ENCODE measurements at places on chromosomes 3 and 15.

DNA sequence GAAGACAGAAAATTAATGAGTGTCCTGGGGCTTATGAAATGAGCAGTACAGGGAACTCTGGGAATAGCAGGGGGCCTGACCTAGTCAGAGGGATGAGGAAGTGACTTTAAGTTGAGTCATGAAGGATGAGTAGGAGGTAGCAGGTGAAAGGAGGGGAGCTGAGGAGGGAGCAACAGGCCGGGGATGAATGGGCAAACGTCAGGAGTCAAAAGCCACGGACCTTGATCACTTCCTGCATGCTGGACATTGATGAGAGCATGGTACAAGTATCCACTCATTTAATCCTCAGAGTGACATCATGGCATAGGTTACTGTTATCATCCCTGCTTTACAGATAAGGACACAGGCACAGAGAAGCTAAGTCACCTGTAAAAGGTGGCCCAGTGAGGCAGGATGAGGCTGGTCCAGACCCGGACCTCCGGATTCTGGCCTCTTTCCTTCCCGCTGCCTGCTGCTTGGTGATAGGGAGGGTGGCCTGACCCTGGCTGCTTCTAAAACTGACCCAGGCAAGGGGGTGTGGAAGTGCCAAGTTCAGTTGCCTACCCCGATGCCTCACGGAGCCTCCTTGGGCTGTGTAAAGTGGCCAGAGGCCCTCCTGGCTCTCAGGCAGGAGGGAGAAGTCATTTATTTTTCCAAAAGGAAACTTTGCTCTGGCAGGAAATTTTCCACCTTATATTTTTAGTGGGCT lies 7.6 kb downstream of the CORO2B start:
- no peak for DNase-seq

GRCh38 chr3:139534455-139534812 lies 5.1 kb downstream of the RBP1 start:
- no peak for DNase-seq

DNA sequence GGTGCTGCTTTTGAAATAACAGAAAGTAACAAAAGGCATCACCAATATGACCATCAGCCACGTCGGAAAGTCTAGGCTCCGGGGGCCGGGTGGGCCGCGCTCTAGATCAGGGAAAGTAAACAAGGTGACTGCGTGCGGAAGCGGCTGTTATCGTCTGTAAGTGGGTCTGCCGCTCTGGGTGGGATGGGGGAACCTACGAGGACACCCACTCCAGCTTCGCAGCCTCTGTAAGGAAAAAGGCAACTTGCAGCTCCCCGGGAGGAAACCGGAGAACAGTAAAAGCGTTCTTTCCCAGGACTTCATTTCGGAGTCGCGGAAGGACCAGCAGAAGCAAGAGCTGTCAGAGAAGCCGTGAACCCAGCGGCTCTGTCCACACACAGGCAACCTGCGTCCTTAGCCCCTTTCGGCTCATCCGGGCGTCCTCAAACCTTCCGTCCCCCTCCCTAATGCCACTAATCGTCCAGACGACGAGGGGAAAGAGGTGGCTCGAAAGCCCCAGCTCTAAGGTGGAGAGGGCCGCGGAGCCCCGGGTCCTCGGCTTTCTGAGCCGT lies 461 bp downstream of the XRN1 start:
- peak; percentile 29 for DNase-seq

DNA sequence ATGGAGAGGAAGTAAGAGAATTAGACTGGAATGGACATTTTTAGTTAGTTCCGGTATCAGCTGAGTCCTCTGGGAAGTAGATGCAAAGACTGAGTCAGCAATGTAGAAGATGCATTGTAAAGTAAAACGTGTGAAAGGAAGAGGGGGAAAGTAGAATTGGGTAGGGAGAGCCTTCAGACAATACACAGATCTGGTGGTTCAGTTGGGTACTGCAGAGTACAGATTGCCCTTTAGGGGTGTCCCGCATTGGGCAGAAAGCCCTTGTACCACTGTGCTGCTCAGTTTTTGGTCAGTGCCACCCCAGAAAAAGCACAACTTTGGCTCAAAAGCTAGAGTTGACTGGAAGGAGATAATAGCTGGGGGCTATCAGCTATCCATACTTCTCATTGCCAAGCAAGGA lies 247.4 kb downstream of the KBTBD8 start:
- no peak for DNase-seq

DNA sequence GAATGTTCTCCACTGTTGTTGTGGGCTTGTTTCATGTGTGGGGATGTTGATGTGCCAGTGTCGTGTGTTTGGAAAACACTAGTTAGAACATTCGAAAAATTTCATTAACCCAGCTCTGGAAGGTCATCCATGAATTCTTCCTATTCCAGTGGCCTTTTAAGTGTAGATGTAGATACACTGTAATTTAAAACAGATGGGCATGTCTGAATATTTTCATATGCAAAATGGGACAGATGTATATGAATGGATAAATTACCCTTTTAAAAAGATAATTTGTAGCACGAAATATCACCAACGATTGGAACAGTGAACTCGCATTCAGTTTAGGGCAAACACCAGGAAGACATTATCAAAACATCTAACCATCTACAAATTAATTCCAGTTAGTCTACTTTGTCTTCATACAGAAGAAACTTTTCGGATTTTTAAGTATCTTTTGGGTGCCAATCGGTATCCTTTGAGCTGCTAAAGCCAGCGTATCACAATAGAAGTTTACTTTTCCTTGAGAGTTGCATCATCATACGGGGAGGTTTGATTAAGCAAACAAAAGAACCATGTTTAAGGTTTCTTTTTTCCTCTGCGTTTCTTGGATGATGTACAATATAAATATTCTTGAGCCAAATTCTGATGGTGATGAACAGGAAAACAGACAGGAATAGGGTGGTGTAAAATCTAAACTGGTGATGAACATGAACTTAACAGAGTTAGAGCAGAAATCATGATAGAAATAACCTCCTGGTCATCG lies 528.1 kb downstream of the FOXP1 start:
- DNase-seq: no peak

DNA sequence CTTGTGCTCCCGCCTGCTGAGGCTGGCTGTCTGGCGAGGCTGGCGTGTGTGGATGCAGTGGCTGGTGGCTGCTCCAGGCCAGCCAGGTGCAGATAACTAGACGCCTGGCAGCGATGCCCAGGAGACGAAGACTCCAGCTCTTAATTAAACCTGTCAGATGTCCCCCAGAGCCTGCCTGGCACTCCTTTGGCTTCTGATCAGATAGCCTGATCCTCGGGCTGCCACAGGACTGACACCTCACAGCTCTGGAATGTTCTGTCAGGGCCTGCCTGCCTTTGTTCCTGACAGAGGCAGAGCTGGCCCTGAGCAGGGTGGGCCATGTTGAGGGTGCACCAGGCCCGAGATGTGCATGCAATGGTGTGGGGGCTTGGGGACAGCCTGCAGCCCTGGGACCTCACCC lies 36.5 kb downstream of the PLXNA1 start:
- DNase-seq: no peak

DNA sequence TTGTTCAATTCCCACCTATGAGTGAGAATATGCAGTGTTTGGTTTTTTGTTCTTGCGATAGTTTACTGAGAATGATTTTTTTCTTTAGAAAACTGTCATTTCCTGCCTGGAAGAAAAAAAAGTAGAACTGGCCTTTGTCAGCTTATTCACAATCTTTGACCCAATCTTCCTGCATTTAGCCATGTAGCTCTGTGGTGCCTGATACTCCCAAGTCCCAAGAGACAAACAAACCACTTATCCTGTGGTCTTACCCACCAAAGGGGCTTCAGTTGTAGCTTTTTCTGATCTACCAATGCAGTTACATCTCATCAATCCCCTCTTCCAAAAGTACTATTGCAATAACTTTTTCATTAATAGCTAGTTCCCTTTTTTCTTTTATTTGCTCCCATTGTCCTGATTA lies 444.6 kb downstream of the GRM7 start:
- DNase-seq: no peak

DNA sequence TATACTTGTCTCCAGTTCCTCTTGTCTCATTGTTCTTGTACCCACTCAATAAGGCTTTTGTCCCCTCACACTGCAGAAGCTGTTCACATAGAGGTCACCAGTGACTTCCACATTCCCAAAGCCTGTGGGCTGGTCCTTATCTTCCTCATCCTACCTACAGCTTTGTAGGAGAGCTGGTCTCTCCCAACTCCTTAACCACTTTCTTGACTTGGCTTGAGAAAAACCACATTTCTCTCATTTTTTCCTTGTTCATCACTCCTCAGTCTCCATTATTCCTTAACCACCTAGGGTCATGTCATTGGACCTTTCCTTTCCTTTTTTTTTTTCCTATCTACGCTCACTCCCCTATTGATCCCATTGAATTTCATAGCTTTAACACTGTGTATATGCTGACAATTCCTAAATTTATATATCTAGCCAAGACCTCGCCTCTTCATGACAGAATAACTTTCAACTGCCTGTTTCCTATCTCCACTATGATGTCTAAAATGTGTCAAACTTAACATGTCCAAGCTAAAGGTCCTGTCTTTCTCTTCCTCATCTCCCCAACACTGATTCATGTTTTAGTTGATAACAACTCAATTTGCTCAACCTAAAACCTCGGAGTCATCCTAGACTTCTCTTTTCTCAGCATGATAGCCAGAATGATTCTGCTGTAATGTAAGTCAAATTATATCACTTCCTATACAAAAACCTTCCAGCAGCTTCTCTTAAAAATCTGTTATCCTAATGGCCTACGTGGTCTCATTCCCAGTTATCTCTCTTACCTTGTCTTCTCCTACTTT lies 49.5 kb downstream of the CEP63 start:
- DNase-seq: no peak

DNA sequence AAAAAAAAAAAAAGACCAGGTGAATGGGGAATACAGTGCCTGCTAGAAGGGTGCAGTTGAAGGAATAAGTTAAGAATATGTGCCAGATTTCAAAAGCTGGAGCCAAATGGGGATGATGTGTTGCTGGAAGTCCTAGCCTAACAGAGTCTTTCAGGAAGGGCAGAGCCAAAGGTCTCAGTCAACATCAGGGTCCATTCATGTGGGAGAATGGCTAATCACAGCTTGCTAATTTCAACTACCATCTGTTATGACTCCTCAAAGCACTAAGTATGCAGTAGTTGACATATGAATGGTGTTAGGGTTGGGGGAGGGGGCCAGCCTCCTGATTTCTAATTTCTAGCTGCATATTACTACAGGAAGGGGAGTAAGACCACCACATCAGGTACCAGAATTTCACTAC lies 4.4 kb downstream of the ZBTB38 start:
- DNase-seq: no peak

DNA sequence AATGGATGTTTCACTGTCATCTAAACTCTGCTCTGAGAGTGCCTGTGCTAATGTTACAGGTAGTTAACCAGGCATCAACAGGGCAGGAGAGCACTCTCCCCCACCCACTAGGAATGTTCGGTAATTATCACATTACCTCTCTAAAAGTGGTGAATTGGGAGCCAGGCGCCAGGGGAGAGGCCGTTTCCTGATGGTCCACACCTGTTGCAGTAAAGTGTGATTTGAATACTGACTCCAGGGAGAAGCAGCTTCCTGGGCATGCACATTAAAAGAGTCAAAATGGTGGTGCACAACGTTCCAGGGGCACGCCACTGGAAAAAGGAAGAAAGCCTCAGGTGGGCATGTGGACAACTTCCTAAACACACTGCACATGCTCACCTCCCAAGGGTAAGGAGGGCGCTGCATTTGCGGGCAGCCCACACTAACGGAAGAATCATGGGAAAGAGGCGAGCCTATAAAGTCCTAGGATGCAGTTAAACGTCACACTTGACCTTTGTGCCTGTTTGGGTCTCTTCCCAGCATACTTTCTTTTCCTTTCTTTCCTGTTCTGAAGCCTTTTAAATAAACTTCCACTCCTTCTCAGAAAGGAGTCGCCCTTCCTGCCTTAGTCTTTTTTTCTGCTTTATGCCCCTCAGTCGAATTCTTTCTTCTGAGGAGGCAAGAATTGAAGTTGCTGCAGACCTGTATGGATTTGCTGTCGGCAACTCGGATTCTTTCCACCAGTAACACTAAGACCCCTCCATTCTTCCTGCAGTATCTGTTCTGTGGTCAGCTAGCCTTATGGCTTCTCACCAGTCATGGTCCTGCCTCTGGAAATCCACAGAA lies 28.9 kb upstream of the GPD1L start:
- no peak for DNase-seq

GRCh38 chr15:74793135-74794028 lies 11.5 kb downstream of the CSK start:
- peak; percentile 64 for DNase-seq

GRCh38 chr3:145182196-145182911 lies 978.6 kb downstream of the PLOD2 start:
- no peak for DNase-seq

GRCh38 chr3:52028572-52028971 lies 27.8 kb downstream of the DUSP7 start:
- DNase-seq: no peak

- no peak for DNase-seq
Measured at GRCh38 chr3:9916734-9917680, at the start of gene IL17RC. Gene IL17RC (plus strand): TSS chr3:9917098. CDS start chr3:9917316, 218 bp downstream.

- DNase-seq: no peak
Measured at GRCh38 chr3:69422751-69423150, 36.9 kb upstream of the FRMD4B start.

- DNase-seq: no peak
Measured at GRCh38 chr15:49110158-49110944, 45.0 kb downstream of the COPS2 start.

DNA sequence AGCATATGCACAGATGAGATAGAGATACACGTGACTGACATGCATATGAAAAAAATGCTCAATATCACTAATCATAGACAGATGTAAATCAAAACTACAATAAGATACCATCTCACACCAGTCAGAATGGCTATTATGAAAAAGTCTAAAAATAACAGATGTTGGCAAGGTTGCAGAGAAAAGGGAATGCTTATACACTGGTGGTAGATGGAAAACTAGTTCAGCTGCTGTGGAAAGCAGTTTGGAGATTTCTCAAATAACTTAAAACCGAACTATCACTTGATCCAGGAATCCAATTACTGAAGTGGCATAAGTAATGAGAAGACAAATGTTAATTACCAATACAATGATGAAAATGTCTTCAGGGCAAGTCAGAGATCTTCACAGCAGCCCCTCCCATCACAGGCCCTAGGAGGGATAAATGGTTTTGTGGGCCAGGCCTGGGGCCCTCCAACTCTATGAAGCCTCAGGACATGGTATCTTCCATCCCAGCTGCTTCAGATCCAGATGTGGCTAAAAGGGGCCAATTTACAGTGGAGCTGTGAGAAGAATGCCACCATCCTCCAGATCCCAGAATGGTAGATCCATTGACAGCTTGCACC lies 71.4 kb upstream of the PLSCR4 start:
- DNase-seq: no peak

DNA sequence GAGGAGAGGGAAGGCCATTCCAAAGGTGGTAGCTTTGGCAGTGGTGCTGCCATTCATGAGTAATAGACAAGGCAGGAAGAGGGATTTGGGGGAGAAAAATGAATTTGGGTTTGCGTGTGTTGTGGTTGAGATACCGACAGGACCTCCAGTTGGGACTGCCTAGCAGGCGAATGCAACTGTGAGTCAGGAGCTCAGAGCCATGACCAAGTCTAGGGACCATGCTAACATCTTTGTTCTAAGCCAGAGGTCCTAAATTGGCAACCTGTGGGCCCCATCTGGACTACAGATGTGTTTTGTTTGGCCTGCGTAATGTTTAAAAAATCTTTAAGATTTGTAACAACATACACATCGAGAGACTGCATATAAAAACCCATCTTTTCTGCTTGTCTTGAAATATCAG lies 61.6 kb downstream of the SAMMSON start:
- no peak for DNase-seq

GRCh38 chr15:76433798-76434400 lies 97.3 kb downstream of the ISL2 start:
- no peak for DNase-seq

GRCh38 chr3:133662278-133662651 lies 524 bp upstream of the TOPBP1 start:
- no peak for DNase-seq

Data from activated T-helper 9 cell treated with anti-CD3 and anti-CD28 coated beads, Interleukin-2, amount 50 U/mL, for 16 hours (primary cell).